ENCODE measurements at places on chromosomes 2 and 18.

DNA sequence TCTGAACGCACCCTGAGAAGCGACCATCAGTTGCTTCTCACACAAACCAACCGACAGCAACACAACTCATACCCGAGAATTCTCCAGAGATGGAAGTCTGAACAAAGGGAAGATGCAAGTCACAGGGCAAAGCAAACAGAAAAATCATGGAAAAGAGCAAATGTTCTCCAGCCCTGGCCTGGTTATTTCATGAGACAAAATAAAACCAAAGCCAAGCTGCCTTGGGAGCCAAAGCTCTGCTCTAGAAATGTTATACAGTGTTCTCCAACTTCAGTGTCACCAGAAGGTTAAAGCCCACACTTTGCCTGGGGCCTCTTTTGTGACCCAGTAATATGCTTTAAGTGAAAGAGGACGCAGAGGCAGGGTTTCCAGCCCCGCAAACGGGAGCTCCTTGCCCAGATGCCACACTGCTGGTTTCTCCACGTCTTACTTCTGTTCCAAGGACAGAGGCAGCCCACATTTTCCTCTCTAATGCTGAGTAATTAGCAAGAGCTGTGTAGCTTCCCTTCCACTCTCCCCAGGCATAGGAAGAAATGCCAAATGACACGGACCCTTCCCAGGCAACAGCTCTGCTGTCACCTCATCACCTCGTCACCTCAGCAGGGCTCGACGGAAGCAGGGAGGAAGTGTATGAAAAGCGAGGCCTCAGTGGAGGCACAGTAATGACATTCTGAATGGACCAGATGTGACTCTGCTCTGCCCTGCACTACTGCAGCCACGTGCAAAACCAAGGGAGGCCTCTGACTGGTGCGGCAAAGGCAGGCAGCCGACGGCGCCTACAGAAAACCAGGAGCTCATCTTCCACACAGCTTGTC lies 64.7 kb downstream of the FBXO15 start:
- no peak for DNase-seq

GRCh38 chr2:186590350-186590758 lies 498 bp downstream of the ITGAV start:
- no peak for DNase-seq

- DNase-seq: no peak
These were observed 114.9 kb downstream of the QPCT start for GRCh38 chr2:37459095-37459981.

DNA sequence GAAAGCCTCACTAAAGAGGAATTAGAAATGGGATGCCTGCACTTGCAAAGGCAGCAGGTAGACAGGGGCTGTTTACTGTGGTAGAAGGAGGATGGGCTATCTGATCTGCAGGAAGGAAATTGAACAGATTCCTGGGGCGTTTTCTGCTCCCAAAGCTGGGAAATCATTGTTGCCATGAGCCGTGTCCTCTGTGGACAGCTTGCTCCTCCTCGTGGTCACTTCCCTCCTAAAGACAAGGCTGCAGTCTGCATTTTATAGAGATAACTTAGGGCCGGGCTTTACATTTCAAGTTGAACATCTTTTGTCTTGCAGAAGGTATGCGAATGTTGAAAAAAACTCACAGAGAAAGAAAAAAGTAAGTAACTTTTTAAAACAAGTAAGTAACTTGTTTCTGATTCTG lies 50.9 kb downstream of the DCDC2C start:
- no peak for DNase-seq

GRCh38 chr2:65129286-65129825 lies 550 bp downstream of the RAB1A start:
- no peak for DNase-seq

- no peak for DNase-seq
These were observed 3.5 kb upstream of the FN1 start for GRCh38 chr2:215439404-215439803.

DNA sequence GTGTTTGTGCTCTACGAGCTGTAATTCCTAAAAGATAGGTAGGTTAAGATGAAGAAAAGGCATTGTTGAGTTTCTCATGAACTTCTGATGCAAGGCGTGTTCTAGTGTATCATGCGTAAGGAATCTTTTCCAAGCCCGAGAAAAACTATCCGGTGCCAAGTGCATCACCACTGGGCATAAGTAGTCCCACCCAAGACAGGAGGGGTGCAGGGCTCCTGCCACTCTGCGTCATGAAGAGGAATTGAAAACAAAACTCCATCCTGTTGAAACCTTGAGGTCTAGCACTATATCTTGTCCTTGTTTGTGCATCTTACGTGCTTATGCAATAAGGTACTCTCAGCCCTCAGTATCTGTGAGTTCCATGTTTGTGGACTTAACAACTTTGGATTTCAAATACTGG lies 45.7 kb downstream of the RAB31 start:
- DNase-seq: peak; percentile 94

DNA sequence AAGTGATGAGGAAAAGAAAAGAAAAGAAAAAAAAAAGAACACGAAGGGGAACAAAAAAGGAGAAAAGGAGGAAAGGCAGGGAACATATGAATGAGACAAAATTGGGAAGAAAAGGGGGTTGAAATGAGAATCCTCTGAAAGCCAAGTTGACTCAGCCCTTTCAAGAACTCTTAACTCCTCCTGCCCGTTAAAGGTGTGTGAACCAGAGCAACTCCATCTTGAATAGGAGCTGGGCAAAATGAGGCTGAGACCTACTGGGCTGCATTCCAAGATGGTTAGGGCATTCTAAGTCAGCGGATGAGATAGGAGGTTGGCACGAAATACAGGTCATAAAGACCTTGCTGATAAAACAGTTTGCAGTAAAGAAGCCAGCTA lies 4.0 kb upstream of the POLE4 start:
- DNase-seq: no peak

DNA sequence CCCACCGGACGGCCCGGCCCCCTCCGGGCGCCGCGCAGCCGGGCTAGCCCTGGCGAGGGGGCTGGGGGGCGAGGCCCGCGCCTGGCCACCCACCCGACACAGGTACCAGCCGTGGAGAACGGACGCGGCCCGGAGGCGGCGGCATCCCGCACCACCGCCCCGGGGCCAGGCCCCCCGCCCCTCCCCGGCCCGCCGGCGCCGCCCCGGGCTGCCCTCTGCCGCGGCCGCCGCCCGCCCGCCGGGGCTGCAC lies 405 bp downstream of the SOS1 start:
- no peak for DNase-seq

GRCh38 chr18:10391506-10391905 lies 62.9 kb upstream of the APCDD1 start:
- DNase-seq: no peak

DNA sequence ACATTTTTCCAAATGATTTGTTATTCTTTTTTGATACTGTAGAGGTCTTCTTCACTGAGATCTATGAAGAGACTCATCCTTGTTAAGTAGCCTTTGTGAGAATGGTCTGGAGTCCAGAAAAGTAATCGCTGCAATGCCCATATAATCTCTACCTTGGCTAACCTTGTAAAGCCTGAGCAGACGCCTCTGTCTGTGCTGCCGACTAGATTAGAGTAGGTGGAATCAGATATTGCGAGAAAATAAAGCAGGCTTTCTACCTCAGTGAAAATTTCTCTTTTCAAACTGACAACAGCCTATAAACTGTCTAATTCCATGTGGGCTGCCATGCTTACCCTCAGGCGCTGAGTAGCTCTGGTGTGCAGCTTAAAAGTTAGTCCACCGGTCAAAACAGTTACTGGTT lies 17.5 kb upstream of the CERS6 start:
- no peak for DNase-seq
